ENCODE measurements at places on chromosomes 11 and 22. TPM values are rescaled to one million over a fixed set of nuclear protein-coding genes. Genes with fewer than 3 reads are reported as not detected.
A peak's percentile ranks its signal among the peaks of the same experiment; 100 is the strongest.

The SLC22A25 gene
- not detected for total RNA-seq

The MFRP gene
- not detected for total RNA-seq

The GLYAT gene
- not detected for total RNA-seq

- no peaks in the 10 kb centered on the region for H3K36me3 ChIP-seq
- H3K4me3 ChIP-seq, result peak overlapping the region; percentile 60
- H3K27me3 ChIP-seq, result peaks cover 82% of the 10 kb centered on the region
- H3K27ac ChIP-seq, result no peak overlapping the region
- no peaks in the 10 kb centered on the region for H3K4me1 ChIP-seq
These were observed 1.7 kb downstream of the SHANK2 start for GRCh38 chr11:71250523-71251150.

DNA sequence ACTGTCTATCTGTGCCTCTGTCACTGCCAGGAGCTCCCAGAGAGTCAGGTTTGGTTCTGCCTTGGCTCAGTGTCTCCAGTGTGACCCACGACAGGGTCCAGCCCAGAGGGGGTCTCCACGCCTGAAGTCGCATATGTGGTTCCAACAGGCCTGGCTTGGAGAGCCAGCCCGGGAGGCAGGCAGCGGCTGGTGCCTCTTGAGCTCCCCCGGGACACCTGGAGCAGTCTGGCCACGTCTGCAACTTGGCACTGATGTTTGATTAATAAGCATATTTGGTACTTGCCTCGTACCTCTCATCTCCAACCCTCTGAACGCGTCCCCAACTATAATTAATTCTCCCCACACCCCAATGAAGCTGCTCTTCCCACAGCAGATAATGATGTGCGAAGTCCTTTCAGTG is 31.7 kb upstream of the SHISAL1 start:
- no peak for DNase-seq
- no peaks in the 10 kb centered on the region for H3K27me3 ChIP-seq
- no peaks in the 10 kb centered on the region for H3K36me3 ChIP-seq
- peaks cover 24% of the 10 kb centered on the region for H3K4me1 ChIP-seq
- H3K4me3 ChIP-seq, result no peak overlapping the region

GRCh38 chr22:32533265-32534111 is 58.9 kb downstream of the FBXO7 start:
- DNase-seq, result no peak
- H3K27me3 ChIP-seq, result no peaks in the 10 kb centered on the region
- H3K4me1 ChIP-seq, result peaks cover 18% of the 10 kb centered on the region
- H3K27ac ChIP-seq, result no peak overlapping the region
- no peak overlapping the region for H3K4me3 ChIP-seq
- no peaks in the 10 kb centered on the region for H3K36me3 ChIP-seq

DNA sequence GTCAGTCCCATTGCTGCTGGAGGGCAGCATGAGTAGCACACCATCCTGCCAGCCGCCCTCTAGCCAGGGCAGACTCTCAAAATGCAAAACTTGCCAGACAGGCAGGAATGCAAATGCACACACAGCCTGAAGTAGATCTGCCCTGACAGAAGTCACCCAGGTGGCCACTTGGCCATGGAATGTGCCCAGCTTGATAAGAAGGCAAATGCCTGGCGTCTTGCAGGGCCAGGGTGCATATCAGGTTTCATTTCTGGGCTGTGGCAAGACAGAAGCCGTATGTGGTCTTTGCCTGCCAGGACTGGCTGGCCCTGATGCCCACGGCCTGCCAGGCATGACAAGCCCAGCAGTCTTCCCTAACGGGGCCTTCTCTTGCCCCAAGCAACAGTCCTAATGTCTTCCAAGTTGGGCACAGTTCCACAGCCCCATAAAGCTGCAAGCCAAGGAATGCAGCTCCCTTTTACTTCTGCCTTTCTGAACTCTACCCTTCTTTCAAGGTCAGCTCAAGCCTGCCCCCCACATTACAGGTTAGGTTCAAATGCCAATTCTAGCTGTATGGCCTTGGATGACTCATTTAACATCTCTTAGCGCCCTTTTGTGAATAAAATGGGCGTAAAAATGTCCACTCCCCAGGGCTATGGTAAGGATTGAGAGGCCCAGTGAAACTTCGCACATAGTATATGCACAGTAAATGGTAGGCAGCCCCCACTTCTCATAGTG is 29.7 kb downstream of the POU2AF3 start:
- H3K4me1 ChIP-seq, result no peaks in the 10 kb centered on the region
- H3K36me3 ChIP-seq, result no peaks in the 10 kb centered on the region
- no peak overlapping the region for H3K27ac ChIP-seq
- no peak for DNase-seq

The GANAB gene
- total RNA-seq, result 110 TPM

DNA sequence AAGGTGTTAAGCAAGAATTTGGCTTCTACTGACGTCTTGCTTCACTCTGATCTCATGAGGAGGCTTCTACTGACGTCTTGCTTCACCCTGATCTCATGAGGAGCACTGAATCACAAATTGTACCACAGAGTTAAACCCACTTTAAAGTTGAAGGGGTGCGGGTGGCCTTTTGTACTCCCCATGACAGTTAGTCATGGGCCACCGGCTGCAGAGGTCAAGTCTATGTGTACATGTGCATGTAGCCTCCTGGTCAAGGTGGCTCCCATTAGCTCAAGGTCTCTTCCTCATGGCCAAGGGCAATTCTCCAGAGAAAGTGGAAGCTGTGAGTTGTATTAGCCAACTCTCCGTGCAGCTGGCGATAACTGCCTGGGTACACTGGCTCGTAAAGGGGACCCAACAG is 23.1 kb upstream of the FZD4 start:
- H3K36me3 ChIP-seq, result no peaks in the 10 kb centered on the region
- no peak overlapping the region for H3K27ac ChIP-seq
- peak; percentile 47 for DNase-seq
- H3K4me1 ChIP-seq, result peaks cover 13% of the 10 kb centered on the region
- no peak overlapping the region for H3K4me3 ChIP-seq

- DNase-seq, result no peak
- H3K4me3 ChIP-seq, result no peak overlapping the region
- H3K36me3 ChIP-seq, result no peaks in the 10 kb centered on the region
- no peaks in the 10 kb centered on the region for H3K27me3 ChIP-seq
These were observed 941.7 kb downstream of the NTM start for GRCh38 chr11:132312161-132312560.

DNA sequence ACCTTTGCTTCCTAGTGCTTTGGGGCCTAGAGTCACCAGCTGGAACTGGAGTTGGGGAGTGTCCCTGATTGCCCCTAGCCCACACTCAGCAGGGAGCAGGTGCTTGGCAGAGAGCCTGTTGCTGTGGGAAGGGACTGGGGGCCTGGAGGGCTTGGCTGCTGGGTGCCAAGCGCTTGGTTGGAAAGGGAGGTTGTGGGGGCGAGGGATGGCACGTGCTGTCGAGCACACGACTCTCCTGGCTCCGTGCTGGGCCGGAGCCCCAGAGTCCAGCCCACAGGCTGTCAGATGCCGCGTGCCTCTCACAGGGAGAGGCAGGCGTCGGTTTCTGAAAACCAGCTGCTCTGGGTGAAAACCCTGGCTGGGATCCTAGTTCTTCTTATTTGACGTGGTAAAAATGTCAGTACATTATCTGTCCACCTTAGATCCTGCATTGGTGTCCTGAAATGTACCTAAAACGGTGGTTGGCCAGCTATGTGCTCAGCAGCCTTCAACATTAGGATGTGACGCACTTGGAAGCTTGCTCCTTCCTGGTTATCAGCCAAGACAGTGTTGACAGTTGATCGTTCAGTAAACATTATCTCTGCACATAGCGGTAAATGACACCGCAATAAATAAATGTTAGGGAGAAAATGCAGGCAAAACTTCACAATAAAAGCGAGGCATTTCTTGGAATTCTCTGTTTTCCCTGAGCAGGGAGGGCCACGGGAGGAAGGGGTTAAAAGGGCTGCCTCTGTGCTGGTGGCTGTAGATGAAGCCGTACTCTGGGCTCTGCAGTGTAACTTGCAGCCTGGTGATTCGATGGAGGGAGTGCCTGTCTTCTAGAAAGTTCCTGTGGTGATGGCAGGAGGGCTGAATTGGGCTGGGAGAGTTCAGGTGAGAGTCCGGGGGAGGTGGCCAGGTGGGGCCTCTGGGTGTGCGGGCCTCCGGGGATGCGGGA is 29.2 kb downstream of the GRAMD4 start:
- H3K4me3 ChIP-seq, result no peak overlapping the region
- DNase-seq, result peak; percentile 30
- H3K27ac ChIP-seq, result peak overlapping the region; percentile 82
- H3K27me3 ChIP-seq, result no peaks in the 10 kb centered on the region

The OR51E2 gene
- total RNA-seq, result not detected

The LGALS12 gene
- total RNA-seq, result not detected

DNA sequence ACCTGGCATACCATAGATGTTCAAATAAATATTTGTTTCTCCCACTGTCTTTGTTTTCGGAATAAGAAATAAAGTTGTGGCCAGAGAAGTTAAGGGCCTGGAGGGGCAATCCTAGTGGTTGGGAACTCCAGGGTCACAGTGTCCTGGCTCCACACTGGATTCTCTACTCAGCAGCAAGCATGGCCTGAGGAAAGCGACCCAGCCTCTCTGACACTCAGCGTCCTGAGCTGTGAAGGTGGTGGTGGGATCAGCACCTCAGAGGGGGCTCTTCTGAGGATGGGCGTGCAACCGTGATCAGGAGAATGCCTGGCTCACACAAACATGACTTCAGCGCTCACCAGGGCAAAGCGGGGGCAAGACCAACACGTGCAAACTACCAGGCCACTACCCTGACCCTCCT is 59.9 kb downstream of the LARGE1 start:
- H3K4me1 ChIP-seq, result peaks cover 10% of the 10 kb centered on the region
- no peak overlapping the region for H3K4me3 ChIP-seq
- DNase-seq, result no peak
- no peak overlapping the region for H3K27ac ChIP-seq
- no peaks in the 10 kb centered on the region for H3K36me3 ChIP-seq

DNA sequence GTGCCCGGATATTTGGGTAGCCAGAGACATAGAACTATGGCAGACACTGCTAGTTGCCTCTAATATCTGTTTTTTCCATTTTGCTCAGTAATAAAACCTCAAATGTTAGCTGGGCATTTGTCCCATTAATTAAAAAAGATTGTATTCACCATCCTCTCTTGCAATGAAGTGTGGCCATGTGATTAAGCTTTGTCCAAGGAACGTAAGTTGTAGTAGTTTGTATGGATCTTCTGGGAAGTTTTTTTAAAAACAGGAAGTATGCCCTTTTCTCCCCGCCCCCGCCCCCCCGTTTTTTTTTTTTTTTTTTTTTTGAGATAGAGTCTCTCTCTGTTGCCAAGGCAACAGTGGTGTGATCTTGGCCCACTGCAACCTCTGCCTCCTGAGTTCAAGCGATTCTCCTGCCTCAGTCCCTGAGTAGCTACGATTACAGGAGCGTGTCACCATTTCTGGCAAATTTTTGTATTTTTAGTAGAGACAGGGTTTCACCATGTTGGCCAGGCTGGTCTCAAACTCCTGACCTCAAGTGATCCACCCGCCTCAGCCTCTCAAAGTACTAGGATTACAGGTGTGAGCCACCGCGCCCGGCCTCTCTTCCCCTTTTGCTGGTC is 1.7 kb upstream of the TMEM135 start:
- no peaks in the 10 kb centered on the region for H3K36me3 ChIP-seq
- DNase-seq, result no peak
- no peak overlapping the region for H3K4me3 ChIP-seq
- H3K27ac ChIP-seq, result peak overlapping the region; percentile 88

The RAB1B gene
- total RNA-seq, result 103 TPM

GRCh38 chr22:33894036-33894435 is 26.2 kb downstream of the LARGE1 start:
- peaks cover 11% of the 10 kb centered on the region for H3K4me1 ChIP-seq
- H3K27me3 ChIP-seq, result no peaks in the 10 kb centered on the region
- DNase-seq, result no peak
- no peak overlapping the region for H3K27ac ChIP-seq
- H3K4me3 ChIP-seq, result no peak overlapping the region
- no peaks in the 10 kb centered on the region for H3K36me3 ChIP-seq

- no peaks in the 10 kb centered on the region for H3K36me3 ChIP-seq
- H3K4me1 ChIP-seq, result peaks cover 14% of the 10 kb centered on the region
- no peak overlapping the region for H3K4me3 ChIP-seq
- H3K27me3 ChIP-seq, result no peaks in the 10 kb centered on the region
These were observed 14.8 kb downstream of the CHKA start for GRCh38 chr11:68106165-68106940.

The DGAT2 gene
- 36.4 TPM for total RNA-seq

DNA sequence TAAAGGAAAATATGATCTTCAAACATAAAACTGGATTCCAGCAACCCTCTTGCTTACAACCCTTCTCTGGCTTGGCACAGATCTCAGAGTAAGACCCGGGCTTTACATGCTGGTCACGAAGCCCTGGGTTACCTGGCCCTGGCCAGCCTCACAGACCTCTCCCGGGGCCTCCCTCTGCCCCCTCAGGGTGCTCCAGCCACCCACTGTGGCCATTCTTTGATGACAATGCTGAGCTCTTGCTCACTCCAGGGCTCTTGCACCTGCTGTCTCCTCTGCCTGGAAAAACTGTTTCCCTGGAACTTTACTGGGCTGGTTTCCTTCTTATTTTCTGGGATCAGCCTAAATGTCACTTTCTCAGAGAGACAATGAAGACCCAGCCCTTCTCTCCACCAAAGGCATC is 43.9 kb downstream of the C11orf96 start:
- peaks cover 34% of the 10 kb centered on the region for H3K4me1 ChIP-seq
- no peak for DNase-seq
- no peak overlapping the region for H3K27ac ChIP-seq

The PGM2L1 gene
- 5.4 TPM for total RNA-seq

DNA sequence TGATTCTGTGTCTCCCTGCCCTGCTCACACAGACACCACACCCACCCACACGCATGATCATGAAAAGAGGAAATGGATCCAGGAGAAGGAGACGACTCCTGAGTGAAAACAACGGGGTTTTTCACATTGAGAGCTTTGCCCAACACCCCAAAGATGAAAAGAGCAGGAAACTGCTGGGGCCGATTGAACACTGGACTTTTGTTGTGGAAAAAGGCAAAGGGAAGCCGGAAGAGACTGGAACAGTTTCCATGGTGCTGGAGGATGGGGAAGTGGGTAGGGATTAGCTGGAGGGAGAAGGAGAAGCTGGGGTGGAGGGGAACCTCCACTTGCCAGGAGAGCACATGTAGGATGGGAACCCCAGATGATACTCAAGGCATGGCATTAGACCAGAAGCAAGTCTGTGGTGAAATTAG is 5.2 kb upstream of the SLC43A3 start:
- no peaks in the 10 kb centered on the region for H3K4me1 ChIP-seq
- DNase-seq, result peak; percentile 28
- no peak overlapping the region for H3K27ac ChIP-seq
- H3K4me3 ChIP-seq, result no peak overlapping the region

GRCh38 chr11:10899121-10899830 is 41.4 kb upstream of the ZBED5 start:
- DNase-seq, result no peak
- no peak overlapping the region for H3K4me3 ChIP-seq
- H3K27me3 ChIP-seq, result no peaks in the 10 kb centered on the region
- H3K27ac ChIP-seq, result peak overlapping the region; percentile 90

DNA sequence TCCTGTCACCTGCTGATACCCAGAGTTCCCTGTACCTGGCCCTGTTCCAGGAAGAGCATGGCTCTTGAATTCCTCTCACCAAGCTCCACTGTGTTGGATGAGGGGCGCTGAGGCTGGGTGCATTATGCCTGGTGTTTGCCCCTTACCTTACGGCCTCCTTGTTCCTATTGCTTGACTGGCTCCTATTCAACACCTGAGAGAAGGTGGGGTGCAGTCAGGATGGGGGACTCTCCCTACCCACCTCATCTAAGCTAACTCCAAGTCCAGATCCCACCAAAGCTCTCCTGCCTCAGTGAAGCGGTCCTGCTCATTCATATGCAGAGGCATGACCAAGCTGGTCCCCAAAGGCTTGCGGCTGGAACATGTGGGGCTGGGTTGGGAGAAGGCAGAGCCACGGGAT is 35.8 kb upstream of the RIC3 start:
- H3K27ac ChIP-seq, result no peak overlapping the region
- no peaks in the 10 kb centered on the region for H3K4me1 ChIP-seq
- DNase-seq, result no peak
- H3K36me3 ChIP-seq, result no peaks in the 10 kb centered on the region
- peaks cover 4% of the 10 kb centered on the region for H3K27me3 ChIP-seq
